Naive thymus-derived CD8-positive, alpha-beta T cell (primary cell): ENCODE measurements at places on chromosomes 4 and X. TPM values are rescaled to one million over a fixed set of nuclear protein-coding genes. Genes with fewer than 3 reads are reported as not detected.

The RBM46 gene
- total RNA-seq = not detected

The TNMD gene
- total RNA-seq = not detected

The SPATA4 gene
- total RNA-seq = not detected

The ITM2A gene
- total RNA-seq = 61.1 TPM

The RHOXF2B gene
- total RNA-seq = not detected

The SLC10A4 gene
- not detected for total RNA-seq

The SMIM10 gene
- total RNA-seq = not detected

The PAGE1 gene
- total RNA-seq = not detected

The SLBP gene
- 32.5 TPM for total RNA-seq

DNA sequence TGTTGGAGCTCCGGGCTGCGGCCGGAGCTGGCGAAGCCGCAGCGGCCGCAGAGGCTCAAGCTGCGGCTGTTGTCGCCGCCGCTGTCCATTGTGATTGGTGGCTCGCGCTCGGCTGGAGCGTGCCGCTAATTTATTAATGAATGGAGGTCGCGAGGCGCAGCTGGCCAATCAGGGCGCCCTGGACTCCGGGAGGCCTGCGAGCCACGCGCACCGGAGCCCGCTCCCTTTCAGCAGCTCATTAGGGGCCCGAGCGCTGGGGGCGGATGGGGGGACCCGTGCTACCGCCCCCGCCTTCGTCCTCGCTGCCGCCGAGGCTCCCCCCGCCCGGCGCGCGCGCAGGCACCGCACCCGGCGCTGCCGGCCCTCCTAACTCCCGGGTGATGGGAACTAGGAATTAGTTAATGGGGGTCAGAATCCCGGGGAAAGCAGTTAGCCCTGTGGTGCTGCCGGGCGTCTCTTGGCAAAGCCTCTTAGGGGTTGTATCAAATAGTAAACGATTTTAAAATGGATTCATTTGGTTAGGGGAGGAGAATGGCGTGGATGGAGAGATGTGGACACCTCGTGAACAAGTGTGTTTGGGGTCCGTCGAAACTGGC lies 589 bp upstream of the NEUROG2 start:
- no peak for DNase-seq

- no peak for DNase-seq
These were observed 99.8 kb downstream of the ARHGAP10 start for GRCh38 chr4:147831551-147832171.

DNA sequence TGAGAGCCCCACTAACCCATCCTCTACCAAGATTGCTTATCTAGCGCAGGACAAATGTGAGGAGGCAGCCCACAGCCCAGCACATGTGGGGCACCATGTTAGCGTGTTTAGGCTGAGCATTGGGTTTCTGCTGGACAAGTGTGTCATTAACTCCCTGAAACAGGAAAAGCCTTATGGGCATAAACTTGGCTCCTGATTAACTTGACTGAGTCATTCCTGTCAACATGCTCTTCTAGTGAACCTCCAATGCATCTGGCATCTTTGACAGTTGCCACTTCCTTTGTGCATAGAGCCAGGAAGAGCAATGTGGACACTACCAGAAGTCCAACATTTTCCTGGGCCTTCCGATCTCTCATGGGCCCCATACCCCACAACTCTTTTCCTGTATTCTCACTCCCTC lies 2.5 kb downstream of the SPIN2A start:
- no peak for DNase-seq

- peak; percentile 4 for DNase-seq
These were observed 645 bp downstream of the AMMECR1 start for GRCh38 chrX:110317061-110317819.

- no peak for DNase-seq
These were observed 83.0 kb upstream of the IL13RA1 start for GRCh38 chrX:118644378-118644777.

- no peak for DNase-seq
These were observed 67.0 kb upstream of the KLHL13 start for GRCh38 chrX:118183606-118184005.

- no peak for DNase-seq
These were observed 6.4 kb downstream of the FOXP3 start for GRCh38 chrX:49257846-49258748.

GRCh38 chr4:164591666-164592065 lies 162.3 kb upstream of the SMIM31 start:
- DNase-seq = no peak

DNA sequence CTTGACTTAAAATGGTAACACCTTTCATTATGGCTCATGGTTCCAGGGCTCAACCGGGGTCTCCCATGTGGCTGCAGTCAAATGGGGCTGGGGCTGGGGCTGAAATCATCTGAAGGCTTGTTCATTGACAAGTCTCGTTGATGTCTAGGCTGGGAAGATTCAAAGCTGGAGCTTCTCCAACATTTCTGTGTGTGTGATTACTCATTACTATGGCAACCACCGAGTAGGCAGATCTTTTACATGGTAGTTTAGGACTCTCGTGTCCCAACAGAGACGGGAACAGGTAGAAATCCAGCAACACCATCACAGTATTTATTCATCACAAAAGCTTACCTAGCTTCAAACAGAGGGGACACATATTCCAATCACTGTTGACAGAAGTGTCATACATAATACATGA lies 7.8 kb downstream of the YTHDC1 start:
- no peak for DNase-seq

DNA sequence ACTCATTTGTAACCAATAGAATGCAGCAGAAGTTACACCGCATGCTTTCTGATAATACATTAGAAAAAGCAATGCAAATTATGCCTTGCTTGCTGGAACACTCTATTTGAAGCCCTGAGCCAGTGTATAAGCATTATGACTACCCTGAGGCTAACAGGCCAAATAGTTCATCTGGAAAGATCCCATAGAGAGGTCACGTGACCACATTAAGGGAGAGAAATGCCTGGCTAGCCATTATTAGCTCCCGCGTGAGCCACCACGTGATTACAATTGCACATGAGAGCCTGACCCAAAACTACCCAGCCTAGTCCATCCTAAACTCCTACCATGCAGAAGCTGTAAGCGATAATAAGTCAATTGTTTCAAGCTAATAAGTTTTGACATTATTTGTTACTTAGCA lies 472.9 kb upstream of the GALNTL6 start:
- DNase-seq = no peak

- no peak for DNase-seq
These were observed 5.7 kb downstream of the SMIM20 start for GRCh38 chr4:25919676-25920075.

DNA sequence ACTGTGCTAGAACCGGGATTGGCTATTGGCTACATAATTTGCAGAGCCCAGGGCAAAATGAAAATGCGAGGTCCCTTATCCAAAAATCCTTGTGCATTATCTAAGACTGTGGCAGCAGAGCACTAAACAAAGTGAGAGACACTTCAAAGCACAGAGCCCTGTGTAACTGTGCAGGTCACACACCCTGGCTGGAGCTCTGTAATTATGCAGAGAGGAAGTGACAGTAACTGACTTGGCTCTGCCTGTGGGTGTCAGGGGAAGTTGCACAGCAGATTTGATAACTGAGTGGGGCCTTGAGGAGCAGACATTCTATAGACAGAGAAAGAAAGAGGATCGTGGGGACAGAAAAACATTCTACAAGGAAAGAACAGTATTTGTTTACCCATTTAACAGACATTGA lies 173.5 kb upstream of the FMR1 start:
- no peak for DNase-seq

GRCh38 chrX:114985967-114986592 lies 31.3 kb downstream of the IL13RA2 start:
- DNase-seq = no peak

DNA sequence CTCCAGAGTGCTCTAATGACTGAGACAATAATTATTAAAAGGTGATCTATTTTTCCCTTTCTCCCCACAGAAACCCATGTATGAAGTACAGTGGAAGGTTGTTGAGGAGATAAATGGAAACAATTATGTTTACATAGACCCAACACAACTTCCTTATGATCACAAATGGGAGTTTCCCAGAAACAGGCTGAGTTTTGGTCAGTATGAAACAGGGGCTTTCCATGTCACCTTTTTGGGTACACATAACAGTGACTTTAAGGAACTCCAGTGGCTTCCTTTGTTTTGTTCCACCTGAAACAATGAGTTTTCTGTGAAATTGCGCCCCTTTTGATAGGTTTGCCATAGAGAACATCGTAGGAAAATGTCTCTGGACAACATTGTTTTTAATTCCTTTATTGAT lies 69.6 kb downstream of the KIT start:
- no peak for DNase-seq

DNA sequence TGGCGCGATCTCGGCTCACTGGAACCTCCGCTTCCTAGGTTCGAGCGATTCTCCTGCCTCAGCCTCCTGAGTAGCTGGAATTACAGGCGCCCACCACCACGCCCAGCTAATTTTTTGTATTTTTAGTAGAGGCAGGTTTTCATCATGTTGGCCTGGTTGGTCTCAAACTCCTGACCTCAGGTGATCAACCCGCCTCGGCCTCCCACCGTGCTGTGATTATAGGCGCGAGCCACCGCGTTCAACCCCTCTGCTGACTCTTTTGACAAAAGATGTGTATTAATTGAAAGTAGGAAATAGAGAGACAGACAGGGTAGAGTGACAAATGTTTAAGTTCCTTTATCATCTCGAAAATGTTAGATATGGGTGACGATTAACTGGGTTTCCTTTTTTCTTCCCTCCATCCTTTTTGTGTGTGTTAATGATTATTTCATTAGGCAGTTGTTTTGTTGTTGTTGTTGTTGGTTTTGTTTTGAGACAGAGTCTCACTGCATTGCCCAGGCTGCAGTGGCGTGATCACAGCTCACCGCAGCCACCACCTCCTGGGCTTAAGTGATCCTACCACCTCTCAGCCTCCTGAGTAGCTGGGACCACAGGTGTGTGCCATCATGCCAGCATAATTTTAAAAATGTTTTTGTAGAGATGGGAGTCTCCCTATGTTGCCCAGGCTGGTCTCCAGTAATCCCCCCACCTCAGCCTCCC lies 79.5 kb downstream of the KDM6A start:
- DNase-seq = no peak

- no peak for DNase-seq
These were observed 46.0 kb downstream of the SEPSECS start for GRCh38 chr4:25113915-25114904.

DNA sequence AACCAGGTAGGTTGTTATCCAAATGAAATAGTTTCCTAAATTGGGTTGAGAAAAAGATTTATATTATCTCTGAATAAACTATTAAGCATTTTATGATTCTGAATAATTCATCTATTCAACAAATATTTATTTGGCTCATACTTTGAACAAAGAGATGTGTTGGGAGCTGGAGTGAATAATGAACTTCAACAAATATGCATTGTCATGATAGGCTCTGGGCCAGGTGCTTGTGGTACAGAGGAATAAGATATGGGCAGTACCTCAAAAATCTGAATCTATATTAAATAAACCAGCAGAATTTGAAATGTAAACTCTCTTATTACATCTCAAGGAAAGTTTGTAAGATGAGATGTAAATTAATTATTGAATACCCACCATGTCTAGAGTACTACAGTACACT lies 75.7 kb upstream of the DCLK2 start:
- no peak for DNase-seq

- no peak for DNase-seq
These were observed 143.1 kb downstream of the TRAM1L1 start for GRCh38 chr4:116942315-116942714.
